Caco-2 (cell line): ENCODE measurements at places on chromosomes 6 and 20. TPM values are rescaled to one million over a fixed set of nuclear protein-coding genes. Genes with fewer than 3 reads are reported as not detected.

TMEM151B gene
- total RNA-seq, result not detected in 2 replicates

PI16 gene
- not detected in 2 replicates for total RNA-seq

CHRNA4 gene
- total RNA-seq, result 0.11 and 0.65 TPM in 2 replicates

DNA sequence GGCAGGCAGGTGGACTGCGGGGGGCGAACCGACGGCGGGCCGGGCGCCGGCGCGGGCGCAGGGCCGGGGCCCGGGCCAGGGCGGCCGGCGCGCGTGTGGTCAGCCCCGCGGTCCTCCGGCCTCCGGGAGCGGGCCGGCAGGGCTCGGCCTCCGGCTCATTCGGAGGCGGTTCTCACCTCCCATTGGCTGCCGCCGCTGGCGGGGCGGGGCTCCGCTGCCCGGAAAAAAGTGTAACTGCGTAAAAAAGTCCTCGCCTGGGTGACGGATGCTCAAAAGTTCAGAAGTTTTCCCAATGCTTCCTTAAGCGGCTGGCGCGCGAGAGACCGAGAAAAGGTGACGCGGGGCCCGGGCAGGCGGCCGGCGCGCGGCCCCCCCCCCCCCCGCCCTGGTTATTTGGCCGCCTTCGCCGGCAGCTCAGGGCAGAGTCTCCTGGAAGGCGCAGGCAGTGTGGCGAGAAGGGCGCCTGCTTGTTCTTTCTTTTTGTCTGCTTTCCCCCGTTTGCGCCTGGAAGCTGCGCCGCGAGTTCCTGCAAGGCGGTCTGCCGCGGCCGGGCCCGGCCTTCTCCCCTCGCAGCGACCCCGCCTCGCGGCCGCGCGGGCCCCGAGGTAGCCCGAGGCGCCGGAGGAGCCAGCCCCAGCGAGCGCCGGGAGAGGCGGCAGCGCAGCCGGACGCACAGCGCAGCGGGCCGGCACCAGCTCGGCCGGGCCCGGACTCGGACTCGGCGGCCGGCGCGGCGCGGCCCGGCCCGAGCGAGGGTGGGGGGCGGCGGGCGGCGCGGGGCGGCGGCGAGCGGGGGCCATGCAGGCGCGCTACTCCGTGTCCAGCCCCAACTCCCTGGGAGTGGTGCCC is at the start of gene FOXC1:
FOXC1 (plus strand) TSS at position 268 of the 849 bp plus-strand sequence; CDS start at position 799, 531 bp downstream.
- DNase-seq, result peak; percentile 94

GRCh38 chr6:45532721-45533210 is 155.0 kb upstream of the SUPT3H start:
- DNase-seq, result no peak

DNA sequence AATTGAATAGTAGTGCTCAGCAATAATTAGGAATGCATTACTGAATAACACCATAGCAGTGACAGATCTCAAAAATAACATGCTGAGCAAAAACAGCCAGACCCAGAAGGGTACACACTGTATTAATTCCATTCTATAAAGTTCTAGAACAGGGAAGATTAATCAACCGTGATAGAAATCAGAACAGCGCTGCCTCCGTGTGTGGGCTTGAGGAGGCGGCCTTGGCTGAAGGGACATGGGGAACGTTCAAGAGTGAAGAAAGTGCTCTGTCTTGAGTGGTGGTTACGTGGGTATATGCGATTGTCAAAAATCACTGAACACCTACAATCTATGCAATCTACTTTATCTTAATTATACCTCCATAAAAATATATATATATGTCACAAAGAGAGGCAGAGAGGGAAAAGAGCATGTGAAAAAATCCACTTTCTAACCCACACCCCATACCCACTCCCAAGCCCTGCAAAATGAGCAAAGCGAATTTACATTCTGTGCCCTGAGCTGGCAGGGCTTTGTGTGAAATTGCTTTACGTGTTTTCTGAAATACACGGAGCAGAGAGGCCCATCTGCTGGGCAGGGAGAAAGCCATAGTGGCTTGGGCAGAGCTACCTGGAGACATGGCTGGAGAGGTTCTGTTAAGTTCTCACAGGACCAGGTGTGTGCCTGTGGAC is 74.4 kb downstream of the NFATC2 start:
- no peak for DNase-seq

- no peak for DNase-seq
These were observed 34.3 kb upstream of the FOXC1 start for GRCh38 chr6:1575210-1576041.

DNA sequence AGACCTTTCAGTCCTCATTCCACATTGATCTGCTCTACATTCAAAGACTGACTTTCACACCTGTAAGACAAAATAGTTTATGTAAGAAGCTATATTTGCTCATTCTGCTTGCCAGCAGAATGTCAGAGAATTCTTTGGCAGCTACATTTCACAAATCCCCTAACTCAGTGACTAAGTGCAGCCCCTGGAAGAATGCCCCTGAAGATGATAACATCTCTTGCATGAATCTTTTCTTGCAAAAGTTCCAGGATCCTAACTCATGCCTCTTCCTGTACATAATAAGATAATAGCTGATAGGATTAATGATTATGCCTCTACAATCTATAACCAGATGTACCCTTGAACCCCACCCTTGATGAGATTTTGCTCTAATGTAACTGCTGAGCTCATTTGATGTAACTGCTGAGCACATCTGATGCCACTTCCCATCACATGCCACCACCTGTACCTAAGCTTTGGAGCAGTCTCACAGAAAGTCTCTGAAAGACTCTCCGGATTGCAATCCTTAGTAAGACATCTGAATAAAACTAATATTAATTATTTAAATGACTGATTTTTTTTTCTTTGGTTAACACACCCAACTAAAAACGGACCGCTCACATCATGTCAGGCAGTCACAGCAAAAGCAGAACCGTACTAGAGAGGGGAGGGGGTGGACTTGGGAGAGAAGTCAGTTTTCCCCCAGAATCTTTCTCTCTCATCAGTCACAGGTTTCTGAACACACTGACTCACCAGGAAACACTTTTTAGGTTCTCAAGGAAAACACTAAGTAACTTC is 684 bp upstream of the DNAH8 start:
- DNase-seq, result no peak

- no peak for DNase-seq
These were observed 485.0 kb downstream of the MMUT start for GRCh38 chr6:48978016-48978415.

DNA sequence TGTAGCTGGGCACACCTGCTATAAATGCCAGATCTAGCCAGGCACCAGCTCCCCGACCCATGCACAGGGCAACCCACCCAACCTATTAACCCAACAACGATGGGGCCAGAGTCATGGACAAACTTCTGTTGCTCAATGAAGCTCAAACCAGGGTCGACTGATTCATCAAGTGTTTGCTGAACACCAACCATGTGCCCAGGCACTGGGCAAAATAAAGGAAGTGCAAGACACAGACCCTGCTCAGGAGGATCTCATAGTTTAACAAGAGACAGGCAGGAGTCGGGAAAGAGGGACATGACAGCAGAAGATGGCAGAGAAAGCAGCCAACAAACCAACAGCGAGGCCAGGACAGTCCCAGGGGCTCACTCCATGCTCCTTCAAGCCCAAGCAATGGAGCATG is 18.8 kb downstream of the KCNK5 start:
- no peak for DNase-seq

DNA sequence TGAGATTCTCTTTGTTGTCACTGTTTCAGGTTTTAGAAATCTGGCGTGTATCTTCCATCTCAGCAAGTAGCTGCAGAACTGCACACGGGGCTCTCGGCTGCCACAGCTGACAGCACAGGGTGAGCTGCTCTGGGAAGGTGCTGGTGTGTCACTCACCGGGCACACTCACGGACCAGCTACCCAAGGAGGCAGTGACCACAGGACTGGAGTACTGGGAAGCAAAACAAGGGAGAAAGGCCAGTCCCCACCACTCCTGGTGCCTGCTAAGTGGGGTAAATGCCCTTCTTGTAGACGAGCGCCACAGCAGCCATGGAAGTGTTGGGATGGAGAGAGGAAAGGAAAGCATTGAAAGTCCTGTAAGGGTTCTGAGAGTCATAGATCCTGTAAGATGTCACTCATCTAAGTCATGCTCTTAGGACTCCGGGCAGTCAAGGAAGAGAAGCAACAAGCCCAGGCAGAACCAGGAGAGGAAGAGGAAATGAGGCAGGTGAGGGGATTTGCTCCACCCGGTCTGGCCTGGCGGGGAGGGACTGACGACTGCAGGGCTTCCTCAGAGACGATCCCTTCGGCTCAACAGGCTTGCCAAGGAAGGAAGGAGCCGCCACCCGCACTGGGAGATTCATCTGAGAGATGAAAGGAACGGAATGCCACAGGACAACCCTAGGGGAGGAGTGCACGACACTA is 48.1 kb downstream of the PRDM1 start:
- DNase-seq, result no peak
